ENCODE measurements at places on chromosomes 13 and 19. TPM values are rescaled to one million over a fixed set of nuclear protein-coding genes. Genes with fewer than 3 reads are reported as not detected.
A peak's percentile ranks its signal among the peaks of the same experiment; 100 is the strongest.

CD79A gene
- total RNA-seq: not detected

ACP7 gene
- not detected for total RNA-seq

FREM2 gene
- 0.03 TPM for total RNA-seq

CNFN gene
- 1.1 TPM for total RNA-seq

SWSAP1 gene
- 1.2 TPM for total RNA-seq

RAB3A gene
- 26.7 TPM for total RNA-seq

ZSCAN5C gene
- not detected for total RNA-seq

FUT1 gene
- 1.8 TPM for total RNA-seq

PDX1 gene
- total RNA-seq: not detected

ZNF468 gene
- total RNA-seq: 7.6 TPM

EFNB2 gene
- total RNA-seq: 8.4 TPM

TGFBR3L gene
- total RNA-seq: 10.9 TPM

NRTN gene
- total RNA-seq: 20.6 TPM

- DNase-seq: no peak
Measured at GRCh38 chr19:7393939-7394730, 45.4 kb downstream of the ARHGEF18 start.

- DNase-seq: peak; percentile 73
Measured at GRCh38 chr19:50325310-50326100, 3.7 kb downstream of the KCNC3 start.

- no peak for DNase-seq
Measured at GRCh38 chr13:29859971-29860370, 9.6 kb upstream of the UBL3 start.

GRCh38 chr13:62119739-62120700, 704.4 kb upstream of the PCDH20 start:
- DNase-seq: no peak

DNA sequence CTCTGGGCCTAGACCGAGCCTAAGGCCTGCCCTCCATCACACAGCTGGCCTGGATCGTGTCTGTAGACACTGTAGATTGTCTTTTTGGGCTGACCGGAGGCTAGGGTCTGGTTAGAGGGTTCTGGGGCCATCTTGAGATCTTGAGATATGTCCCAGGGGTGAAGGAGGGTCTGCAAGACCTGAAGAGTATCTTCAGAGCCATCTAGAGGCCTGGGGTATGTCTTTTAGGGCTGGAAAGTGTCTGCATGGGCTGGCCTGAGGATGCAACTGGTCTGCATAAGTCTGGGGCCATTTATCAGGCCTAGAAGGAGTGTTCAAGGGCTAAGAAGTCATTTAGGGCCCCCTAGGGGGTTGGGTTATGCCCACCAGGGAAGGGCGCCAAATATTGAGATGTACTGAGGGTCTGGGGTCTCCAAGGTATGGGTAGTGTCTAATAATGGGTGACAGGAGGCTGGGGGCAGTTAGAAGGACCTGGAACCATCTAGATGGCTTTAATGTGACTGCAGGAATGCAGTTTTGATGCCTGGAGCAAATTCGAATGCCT, 555 bp downstream of the SCAF1 start:
- DNase-seq: no peak

DNA sequence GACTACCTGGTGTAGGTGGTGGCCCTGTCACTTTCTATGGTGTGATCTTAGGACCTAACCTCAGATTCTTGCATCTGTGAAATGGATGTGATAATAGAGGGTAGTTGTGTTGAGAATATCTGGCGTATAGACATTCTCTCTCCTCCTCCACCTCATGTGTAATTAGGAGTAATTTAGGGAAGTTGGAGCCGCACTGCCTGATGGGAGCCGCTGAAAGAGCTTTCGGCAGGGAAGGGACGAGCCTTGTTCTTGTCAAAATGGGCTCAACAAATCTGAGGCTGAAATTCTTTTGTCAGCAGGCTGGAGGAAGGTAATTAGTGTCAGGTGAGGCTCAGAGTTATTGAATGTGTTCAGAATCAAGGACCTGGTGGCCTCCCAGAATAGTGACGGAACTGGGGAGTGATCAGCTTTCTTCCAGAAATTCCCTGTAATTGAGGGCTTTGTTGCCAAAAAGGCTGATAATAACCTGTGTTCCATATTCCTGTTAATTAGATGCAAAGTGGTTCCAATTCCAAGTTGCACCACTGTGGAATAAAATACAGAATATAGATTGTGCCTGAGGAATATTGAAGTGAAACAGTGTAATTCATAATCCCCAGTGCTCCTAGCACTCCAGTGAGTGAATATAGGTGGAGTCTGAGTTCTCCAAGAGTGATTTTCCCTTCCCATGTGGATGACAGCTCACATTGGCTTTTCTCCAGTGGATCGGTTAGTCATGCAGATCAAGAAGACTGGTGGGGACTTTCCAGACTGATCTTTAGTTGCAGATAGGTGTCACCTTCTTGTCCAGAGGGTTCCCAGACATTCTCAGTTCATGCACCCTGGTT, 47.5 kb downstream of the SPATA13 start:
- DNase-seq: no peak

- DNase-seq: no peak
Measured at GRCh38 chr19:18699403-18700054, 16.0 kb downstream of the CRTC1 start.

GRCh38 chr13:77846173-77846572, 72.5 kb downstream of the EDNRB start:
- DNase-seq: no peak

- DNase-seq: no peak
Measured at GRCh38 chr13:30526612-30527495, 61.1 kb upstream of the HMGB1 start.

GRCh38 chr19:44076325-44076724, 4.4 kb downstream of the ZNF284 start:
- no peak for DNase-seq

- DNase-seq: no peak
Measured at GRCh38 chr13:98222081-98222554, 45.0 kb upstream of the RNF113B start.

GRCh38 chr13:63128716-63129115, 1713.1 kb upstream of the PCDH20 start:
- no peak for DNase-seq

DNA sequence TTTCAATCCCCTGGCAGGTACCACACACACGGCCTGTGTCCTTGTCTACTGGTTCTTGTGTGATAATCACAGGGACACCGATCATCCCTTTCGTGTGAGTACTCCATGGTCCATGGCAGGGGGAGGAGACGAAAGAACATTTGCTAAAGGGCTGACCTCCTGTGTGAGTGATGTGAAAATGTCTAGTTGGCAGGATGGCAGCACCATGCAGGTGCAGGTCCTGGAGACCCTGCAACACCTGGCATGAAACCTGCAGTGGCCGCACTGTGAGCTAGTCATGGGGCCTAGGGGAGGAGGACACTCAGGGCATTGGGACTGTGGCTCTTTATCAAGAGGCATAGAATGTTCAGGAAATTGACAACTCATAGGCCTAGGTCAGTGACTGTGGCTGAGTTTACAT, 22.9 kb upstream of the LGALS14 start:
- DNase-seq: no peak

DNA sequence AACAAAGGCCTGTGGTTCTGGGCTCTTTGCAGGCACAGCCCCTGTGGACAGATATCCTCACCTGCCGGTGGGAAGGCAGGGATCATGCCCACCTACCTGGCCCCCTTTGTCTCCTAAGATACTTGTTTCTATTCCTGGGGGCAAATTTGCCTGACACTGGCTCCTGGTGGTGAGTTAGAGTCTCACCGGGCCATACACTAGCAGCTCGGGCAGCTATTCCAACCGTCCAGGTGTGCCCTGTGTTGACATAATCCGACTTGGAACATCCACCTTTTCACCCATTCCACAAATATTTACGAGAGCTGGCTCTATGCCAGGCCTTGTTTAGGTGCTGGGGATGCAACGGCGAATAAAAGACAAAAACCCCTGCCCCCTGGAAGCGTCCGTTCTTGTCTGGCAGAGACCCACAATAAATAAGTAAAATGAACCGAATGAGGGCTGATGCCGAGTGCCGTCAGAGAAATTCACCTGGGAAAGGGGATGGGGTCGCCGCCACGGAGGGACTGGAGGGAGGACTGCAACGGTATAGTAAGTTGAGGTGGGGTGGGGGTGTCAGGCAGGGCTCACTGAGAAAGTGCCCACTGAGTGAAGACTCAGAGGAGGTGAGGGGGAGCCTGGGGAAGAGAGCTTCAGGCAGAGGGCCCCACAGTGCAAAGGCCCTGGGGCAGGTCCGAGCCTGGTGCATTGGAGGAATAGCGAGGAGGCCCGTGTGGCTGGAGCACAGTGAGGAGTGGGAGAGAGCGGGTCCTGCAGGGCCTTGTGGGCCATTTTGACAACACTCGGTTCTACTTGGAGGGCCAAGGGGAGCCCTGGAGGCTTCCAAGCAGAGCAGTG, 43.2 kb upstream of the RANBP3 start:
- no peak for DNase-seq

- DNase-seq: peak; percentile 36
Measured at GRCh38 chr19:4504297-4504701, 14.0 kb downstream of the PLIN4 start.

DNA sequence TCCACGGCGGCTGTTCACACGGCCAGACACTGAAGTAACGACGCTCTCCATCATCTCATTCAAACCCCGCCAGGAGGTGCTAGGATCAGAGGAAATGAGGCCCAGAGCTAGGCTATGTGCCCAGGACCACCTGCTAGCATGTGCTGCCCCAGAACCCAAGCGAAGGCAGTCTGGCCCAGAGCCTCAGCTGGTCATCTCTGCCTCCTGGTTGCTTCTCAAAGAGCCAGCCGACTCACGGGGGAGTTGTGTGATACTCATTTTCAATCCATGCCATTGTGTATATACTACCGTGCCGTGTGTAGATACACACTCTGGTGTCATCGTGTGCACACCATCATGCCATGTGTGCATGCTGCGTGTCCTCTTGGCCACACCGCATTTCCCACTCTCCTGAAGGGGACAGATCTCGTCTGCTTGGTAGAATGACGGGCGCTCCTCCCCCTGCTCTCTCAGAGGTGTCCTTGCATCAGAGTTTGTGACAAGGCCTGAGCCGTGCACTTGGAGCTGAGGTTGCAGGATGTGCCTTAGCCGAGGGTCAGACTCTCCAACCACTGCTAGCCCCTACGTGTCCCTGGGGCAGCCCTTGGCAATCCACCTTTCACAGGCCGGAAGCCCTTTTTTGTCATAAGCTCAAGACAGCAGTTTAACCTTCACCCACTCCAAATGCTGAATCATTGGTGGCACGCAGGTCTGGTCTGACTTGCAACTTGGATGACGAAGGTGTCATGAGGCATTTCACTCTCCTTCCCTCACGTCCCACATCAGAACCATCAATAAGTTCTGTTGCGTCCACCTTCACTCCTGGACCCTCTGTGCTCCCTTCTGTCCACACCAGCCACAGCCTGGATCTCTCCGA, 130.4 kb downstream of the CRYL1 start:
- no peak for DNase-seq

GRCh38 chr13:45828256-45828968, 23.1 kb downstream of the SIAH3 start:
- DNase-seq: no peak

GRCh38 chr13:48489666-48490065, 43.2 kb downstream of the RCBTB2 start:
- no peak for DNase-seq

DNA sequence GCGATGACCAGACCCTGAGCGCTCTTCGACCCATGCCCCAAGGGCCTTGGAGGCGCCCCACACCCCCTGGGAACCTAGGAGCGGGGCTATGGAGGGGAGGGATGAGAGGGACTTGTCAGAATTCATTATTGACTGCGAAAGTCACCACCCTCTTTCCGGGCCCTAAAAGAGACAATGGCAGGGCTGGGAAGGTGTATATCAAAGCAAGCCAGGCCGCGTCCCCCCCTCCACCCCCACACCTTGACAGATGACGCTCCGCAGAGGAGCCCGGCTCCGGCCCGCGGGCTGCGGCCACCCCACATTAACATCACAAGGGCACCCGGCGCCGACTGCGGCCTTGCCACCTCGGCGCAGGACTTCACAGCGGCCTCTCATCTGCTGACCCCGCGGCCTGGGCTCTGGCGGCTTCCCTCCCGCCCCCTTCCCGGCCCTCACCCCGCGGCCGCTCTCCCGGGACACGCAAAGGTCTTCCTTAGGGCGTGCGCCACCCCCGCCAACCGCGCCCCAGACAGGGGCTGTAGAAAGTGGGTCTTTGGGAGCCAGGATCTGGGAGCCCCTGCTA, 2.4 kb downstream of the CDX2 start:
- no peak for DNase-seq

DNA sequence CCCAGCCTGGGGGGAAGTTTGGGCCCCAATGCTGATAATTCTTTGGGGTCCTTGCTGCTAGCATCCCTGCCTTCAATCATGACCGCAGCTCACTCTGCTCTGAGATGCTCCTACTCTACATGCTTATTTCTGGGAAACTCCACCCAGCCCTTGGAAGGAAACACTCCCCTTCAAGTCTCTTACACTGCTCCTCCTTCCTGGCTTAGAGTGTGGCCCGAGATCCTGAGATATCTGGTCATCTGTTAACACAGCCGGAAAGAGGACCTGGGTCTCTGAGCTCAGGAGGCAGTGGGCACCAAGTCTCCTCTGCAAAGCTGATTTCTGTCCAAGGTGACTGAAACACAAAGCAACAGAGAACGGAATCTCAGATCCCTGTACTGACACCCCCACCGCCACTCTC, 33.0 kb downstream of the CYP4F2 start:
- DNase-seq: no peak

DNA sequence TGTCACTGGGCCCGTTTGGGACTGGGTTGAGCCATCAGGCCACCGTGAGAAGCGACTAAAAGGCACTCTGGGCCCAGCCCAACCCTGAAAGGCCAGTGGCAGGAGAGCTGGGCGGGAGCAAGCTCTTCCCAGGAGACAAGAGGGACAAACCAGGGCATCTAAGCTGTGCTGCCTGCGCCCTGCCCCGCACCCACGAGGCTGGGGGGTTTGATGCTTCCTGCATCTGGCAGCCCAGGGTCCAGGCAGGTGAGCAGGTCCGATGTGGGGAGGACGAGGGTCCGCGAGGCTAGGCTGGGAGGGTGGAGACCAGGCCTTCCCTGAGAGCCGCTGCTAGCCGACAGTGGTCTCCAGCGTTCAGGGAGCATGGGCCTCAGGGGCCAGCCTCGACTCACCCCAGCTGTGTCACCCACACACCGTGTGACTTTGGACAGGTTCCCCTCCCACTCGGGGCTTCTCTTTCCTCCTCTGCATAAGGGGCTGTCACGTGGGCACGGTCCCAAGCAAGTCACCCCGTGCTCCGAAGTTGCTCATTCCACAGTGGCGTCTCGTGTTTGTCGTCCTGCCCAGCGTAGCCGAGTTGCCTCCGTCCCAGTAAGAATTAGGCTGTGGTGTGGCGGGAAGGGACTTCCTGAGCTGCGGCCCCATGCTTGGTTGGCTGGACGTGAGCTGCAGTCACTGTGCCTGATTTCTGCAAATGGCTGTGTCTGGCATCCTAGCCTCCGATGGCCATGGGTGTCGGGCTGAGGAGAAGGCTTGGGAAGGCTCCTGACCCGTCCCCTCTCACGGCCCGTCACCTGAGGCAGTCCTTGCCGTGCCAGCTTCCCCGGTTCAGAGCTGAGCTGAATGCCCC, 15.8 kb downstream of the PLIN4 start:
- DNase-seq: peak; percentile 37

Data from Right ventricle myocardium superior (tissue), 1 donor.